Ureter (tissue), 1 donor: ENCODE measurements at places on chromosomes 5 and 9. TPM values are rescaled to one million over a fixed set of nuclear protein-coding genes. Genes with fewer than 3 reads are reported as not detected.

SPINK4 gene
- total RNA-seq = not detected

STK32A gene
- 9.7 TPM for total RNA-seq

PCDHA1 gene
- total RNA-seq = not detected

JAKMIP2 gene
- 1.3 TPM for total RNA-seq

UBAP1 gene
- total RNA-seq = 47.0 TPM

SH3GL2 gene
- 1.2 TPM for total RNA-seq

- DNase-seq = no peak
Measured at GRCh38 chr5:74605759-74606158, 34.8 kb downstream of the ENC1 start.

- DNase-seq = peak; percentile 32
Measured at GRCh38 chr5:369151-369868, 47.8 kb downstream of the AHRR start.

DNA sequence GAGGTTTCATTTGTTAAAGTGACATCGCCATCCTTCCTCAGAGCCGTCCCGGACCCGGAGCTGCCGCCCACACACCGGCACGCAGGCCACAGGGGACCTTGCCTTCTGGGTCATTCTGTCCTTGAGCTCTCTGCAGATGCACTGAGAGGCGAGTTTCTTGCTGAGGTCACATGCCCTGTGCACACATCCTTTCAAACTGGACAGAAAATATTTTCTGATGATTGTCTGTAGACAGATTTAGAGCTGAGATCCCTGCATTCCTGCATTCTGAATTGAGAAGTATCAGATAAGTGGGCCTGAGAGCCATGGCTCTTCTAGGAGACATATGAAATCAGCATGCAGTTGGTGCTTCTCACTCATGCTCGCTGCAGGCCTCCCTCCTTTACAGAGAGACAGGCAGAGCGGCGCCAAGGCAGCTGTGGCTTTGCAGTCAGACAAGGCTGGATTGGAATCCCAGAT is 25.4 kb downstream of the BOD1 start:
- DNase-seq = no peak

DNA sequence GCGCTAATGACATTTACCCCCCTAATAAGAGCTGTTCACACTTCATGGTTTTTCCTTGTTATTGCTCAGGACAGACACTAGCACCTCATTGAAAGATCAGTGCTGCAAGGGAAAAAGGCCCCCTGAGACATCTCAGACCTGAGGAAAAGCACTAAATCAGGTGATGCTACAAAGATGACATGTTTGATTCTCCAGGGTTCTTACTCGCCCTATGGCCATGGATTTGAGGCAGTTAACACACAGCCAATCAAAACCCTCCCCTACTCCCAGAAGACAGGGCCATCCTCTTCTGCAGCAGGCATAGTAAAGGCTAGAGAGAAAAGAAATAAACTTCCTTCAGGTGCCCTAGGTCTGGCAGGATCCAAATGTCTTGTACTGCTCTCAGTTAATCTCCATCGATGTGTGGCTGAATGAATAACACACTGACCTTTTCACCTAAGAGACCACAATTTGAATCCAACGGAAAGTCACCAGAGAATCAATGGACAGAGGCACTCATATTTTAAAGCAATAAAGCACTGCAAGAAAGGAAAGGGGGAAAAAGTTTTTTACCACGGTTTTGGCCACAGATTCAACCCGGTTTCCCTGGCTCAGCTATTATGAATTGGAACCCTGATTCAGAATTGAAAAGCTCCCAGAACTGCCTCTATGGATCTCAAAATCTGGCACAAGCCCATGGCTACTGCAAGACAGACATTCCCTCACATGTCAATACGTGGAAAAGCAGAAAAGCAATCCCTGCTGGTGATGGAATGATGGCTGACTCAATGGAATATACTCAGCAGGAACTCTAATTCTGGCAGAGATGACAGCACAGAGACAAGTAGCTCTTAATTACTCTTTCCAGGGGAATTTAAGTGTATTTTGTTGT is 329.5 kb downstream of the BNC2 start:
- DNase-seq = no peak

GRCh38 chr9:84841931-84842330 is 172.4 kb downstream of the NTRK2 start:
- no peak for DNase-seq

GRCh38 chr9:18632632-18633403 is 158.9 kb downstream of the ADAMTSL1 start:
- DNase-seq = no peak

DNA sequence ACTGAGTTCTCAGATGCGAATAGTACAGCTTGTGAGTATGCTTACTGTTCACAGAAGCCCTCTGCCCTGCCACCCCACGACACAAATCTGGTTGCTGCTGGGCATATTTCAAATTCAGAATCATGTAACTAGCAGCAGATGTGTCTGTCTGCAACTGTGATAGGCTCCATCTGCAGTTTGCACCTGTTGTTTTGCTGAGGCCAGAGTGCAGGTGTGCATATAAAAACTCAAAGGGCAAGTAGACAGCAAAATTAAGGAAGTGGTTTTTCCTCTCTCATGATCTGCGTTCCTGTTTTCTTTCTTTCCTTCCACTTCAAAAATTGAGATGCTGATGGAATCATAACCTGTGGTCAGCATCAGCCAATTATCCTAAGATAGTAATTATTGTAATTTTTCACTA is 1000.5 kb downstream of the PTPRD start:
- DNase-seq = no peak

DNA sequence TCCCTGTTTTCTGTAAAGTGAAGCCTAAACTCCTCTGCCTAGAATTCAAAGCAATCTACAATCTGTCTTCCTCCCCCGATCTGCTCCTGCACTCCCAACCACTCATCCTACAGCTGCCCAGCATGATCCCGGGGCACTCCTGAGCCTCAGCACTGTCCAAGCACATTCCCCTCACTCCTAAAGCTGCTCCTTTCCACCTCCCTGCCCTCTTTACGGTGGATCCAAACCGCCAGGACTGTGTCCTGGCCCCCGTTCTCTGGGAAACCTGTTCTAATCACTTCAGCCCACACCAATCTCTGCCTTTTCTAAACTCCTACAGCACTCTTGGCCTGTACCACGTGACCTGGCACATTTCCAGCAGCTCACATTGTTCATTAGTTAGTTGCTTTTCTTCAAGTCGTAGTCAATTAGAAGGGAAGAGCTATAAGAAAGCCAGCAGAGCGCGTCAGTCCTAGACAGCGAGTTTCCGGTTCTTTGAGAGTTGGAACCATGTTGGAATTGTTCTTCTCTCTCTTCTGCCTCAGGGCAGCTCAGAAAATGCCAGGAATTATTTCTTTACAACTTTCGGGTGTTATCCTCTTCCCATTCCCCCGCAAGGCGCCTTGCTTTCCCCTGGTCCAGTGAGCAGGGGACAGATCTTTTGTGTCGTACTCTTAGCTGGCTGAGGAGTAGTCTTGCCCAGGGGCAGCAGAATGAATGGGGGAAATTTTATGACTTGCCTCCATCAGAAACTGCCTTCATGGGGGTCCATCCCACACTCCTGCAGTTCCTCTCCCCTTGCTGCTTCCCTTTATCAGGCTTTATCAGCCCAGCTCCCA is 60.7 kb downstream of the NRG2 start:
- DNase-seq = no peak

DNA sequence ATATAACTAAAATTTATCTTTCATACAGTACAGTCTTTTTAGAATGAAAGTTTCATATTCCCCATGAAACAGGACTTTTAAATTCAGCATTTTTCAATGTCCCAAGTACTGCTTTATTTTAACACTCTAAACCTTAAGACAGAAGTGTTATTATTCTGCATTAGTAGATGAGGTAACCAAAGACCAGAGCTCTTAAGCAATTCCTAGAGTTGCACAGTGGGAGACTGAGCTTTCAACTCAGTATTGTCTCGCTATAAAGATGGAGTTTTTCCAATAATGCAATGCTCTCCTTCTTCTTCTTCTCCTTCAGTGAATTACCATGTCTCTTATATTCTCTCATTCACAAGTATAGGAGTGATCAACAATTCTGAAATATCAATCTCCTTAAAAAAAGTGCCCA is 479.7 kb downstream of the CETN3 start:
- no peak for DNase-seq

DNA sequence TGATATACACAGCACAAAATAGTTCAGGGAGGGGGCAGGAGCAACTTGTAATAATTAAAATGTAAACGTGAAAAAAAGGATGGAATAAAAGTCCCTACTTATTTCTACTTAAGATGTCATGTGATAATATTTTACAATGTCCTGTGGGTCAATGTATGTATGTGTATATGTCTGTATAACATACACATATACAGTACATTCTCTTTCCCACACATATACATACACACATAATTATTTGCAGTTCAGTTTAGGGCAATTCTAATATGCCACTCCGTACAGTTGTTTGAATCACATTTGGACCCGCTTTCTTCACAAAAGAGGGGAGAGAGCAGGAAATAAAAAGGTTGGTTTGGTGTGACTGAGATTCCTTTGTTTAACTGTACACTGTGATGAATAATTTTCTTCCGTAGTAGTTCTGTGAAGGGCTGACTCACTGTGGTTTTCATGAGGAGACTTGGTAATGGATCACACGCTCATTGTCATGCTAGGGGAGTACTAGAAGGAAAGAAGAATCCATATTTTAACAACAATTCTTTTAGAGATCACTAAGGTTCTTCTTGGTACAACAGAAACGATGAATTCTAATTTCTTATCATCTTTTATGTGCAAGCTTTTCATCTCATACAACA is 26.2 kb upstream of the ACOT12 start:
- DNase-seq = no peak

GRCh38 chr5:126354012-126354857 is 69.0 kb upstream of the GRAMD2B start:
- DNase-seq = no peak

DNA sequence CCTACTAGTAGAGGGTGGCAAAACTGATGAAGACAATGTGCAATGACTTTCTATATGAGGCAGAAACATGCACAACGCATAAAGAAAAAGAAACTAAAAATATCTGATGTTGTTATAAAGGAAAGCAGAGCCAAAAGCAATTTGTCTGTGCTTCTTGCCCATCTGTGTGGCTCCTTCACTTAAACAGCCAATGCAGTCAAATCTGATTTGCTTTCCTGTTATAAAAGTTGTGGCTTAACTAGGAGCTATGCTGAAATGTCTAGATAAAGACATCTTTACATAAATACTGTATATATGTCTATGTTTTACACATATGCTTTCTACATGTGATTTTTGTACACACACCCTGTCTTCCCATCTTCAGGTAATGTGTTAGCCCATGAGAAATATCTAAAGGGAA is 508.2 kb downstream of the CETN3 start:
- no peak for DNase-seq

- DNase-seq = no peak
Measured at GRCh38 chr5:96843140-96843539, 33.2 kb upstream of the ERAP2 start.

DNA sequence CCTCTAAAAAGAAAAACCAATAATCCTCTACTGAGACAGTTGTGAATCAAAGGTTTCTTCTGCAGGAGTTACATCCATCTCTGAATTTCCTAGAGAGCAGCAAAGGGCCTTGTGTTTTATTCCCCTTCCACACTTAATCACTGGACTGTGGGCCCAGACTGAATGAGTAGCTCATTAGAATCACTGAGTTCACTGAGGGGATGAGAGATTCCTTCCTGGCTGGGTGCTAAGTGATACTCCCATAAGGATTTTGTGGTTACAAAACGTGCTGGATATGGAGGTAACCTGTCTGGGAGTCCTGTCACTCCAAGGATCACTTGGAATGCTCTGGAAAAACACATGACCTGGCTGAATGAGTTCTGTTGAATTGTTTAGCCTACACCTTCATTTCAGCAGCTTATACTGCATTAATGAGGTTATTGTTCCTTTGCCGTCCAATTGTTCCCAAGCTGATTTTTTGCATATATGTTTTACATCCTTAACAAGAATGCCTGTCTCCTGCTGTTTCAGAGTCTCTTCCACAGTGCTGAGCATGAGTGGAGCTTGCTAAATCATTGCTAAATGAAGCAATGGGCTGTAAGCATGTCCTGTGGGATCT is 82.9 kb downstream of the MEF2C start:
- DNase-seq = no peak

- DNase-seq = no peak
Measured at GRCh38 chr5:56827049-56827448, 11.7 kb downstream of the MAP3K1 start.

GRCh38 chr9:14216612-14217194 is 97.2 kb downstream of the NFIB start:
- DNase-seq = no peak

GRCh38 chr9:108180541-108180940 is 675.2 kb downstream of the ACTL7B start:
- no peak for DNase-seq

- DNase-seq = peak; percentile 84
Measured at GRCh38 chr9:128558431-128559310, 6.3 kb downstream of the SPTAN1 start.

- no peak for DNase-seq
Measured at GRCh38 chr9:134935056-134935640, 17.4 kb upstream of the FCN1 start.

- DNase-seq = no peak
Measured at GRCh38 chr9:130140706-130141105, 31.5 kb upstream of the NCS1 start.

DNA sequence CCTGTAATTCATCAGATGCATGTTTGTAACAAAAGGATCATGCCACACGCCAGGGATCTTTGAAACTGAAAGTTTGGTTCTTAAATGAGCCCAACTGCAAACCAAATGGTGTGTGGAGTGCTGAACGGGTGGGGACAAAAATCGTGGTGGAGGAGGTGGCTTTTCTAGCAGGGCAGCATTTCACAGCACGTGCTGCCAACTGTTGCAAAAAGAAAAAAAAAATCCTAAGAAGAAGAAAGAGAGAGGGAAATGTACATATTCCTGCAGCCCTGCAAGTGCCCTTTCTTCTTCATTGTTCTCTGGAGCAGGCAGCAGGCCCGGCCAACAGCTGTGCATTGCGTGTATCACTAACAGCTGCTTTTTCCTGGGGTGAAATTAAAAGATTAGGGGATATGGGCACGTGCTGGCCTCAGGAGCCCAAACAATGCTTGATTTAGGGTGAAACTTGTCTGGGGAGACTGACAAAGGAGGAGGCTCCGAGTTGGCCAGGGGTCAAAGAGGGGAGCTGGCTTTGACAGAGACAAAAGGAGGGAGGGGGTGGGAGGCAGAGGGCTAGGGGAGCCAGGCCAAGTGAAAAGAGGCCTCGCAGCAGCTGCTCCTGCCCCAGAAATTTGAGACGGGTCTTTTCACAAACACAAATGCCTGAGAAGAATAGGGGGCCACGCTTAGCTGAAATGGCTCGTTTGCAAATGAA is 73.0 kb downstream of the GADD45G start:
- no peak for DNase-seq

DNA sequence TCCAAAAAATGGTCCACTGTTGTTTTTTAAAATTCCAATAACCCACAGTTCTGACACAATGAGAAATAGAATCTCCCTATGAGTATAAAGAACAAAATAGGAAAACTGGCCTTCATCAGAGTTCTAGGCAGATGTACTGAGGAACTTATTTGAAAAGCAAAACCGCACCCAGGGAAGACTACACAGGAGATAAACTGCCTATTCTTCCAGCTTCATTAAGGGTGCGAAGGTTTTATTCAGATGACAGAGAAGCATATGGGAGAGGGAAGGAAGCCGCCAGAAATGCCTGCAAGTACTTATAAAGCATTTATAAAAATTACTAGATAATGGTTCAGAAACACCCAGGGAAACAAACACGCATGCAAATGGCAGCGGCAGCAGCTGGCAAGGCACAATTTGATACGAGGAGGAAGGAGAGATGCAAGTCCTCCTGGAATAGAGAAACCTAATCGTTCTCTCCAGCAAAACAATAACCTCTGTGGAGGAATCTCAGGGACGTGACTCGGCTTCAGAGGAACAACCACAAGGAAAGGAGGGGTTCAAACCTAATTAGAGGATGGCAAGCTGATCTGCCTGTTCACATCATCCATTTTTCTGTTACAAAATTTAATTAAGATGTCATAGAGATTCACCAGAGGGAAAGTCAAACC is 9.0 kb downstream of the TTLL11 start:
- DNase-seq = no peak
